ENCODE measurements at places on chromosomes 7 and 10.
A peak's percentile ranks its signal among the peaks of the same experiment; 100 is the strongest.

GRCh38 chr10:99921948-99922347 lies 87.8 kb downstream of the DNMBP start:
- DNase-seq, result peak; percentile 74

DNA sequence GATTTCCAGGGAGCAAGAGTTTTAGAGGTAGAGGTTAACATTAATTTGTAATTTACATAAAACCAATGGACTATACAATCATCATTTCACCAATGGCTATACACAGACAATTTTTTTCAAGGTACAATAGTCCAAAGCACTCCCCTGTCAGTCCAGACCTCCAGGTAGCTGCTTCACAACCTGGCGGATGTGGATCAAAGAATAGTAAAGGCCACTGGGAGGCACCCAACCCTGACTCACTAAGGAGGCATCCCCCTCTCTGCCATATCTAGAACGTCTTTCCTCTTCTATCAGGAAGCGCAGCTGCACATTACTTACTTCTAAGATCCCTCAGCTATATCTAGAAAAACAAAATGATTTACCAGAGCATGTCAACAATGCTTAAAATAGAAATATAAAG lies 217.7 kb upstream of the AOAH start:
- DNase-seq, result no peak

GRCh38 chr7:69696054-69696591 lies 97.8 kb downstream of the AUTS2 start:
- no peak for DNase-seq

DNA sequence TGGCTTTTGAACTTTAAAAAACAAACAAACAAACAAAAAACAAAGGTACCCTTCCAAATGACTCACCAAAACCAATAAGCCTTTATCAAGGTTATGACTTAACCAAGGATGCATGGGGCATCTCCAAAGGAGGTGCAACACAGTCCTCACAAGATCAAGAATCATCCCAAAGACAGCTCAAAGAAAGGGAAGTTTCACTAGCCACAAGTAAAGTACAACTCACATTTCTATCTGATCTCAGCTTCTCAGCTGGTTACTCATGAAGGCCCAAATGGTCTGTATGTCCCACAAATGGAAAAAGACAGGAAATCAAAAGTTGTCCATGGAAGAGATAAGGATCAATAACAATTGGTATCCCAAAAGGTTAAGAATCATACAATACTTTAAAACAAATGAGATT lies 6.0 kb upstream of the MKLN1 start:
- no peak for DNase-seq

DNA sequence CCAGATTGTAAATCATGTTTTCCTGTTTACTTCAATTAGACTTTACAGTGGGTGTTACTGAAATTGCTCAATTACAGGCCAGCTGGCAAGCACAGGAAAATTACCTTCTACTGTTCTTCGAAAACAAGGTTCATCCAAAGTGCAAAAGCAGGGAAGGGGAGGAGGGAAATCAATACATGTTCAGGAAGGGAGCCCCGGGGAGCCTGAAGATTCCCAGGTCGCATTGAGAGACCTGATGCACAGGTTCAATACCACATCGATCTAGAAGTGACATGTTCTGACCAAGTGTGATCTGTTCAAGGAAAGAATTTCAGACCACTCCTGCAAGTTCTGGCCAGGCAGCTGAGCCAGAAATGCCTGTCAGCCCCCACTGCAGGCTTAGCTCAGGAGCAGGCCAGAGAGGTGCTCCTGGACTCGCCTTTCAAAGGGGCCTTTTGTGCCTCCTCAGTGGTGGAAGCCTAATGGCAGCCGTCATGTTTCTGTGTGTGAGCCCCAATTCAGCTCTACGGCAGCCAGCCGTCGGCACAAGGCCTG lies 35.9 kb downstream of the FAM53B start:
- no peak for DNase-seq

GRCh38 chr10:35331894-35332640 lies 4.2 kb upstream of the CCNY start:
- peak; percentile 94 for DNase-seq

- DNase-seq, result peak; percentile 71
Observed at GRCh38 chr10:96830511-96831199, 1.4 kb upstream of the LCOR start.

GRCh38 chr7:140008755-140009610 lies 53.8 kb downstream of the PARP12 start:
- DNase-seq, result no peak
